Cardiac muscle cell (in vitro differentiated cells and primary cell): ENCODE measurements at places on chromosomes 1 and 21.

GRCh38 chr1:244054924-244055263, 3.8 kb downstream of the ZBTB18 start:
- peaks cover 7% of the 10 kb centered on the region for H3K36me3 ChIP-seq
- peaks cover 31% of the 10 kb centered on the region for H3K4me1 ChIP-seq
- H3K27ac ChIP-seq = no peak overlapping the region
- DNase-seq = no peak
- no peak overlapping the region for H3K4me3 ChIP-seq

GRCh38 chr1:227318853-227319607, 738 bp upstream of the CDC42BPA start:
- peak overlapping the region; percentile 85 for H3K27ac ChIP-seq
- peak overlapping the region; percentile 90 for H3K4me3 ChIP-seq
- H3K36me3 ChIP-seq = no peaks in the 10 kb centered on the region
- peaks cover 12% of the 10 kb centered on the region for H3K4me1 ChIP-seq
- no peaks in the 10 kb centered on the region for H3K27me3 ChIP-seq

DNA sequence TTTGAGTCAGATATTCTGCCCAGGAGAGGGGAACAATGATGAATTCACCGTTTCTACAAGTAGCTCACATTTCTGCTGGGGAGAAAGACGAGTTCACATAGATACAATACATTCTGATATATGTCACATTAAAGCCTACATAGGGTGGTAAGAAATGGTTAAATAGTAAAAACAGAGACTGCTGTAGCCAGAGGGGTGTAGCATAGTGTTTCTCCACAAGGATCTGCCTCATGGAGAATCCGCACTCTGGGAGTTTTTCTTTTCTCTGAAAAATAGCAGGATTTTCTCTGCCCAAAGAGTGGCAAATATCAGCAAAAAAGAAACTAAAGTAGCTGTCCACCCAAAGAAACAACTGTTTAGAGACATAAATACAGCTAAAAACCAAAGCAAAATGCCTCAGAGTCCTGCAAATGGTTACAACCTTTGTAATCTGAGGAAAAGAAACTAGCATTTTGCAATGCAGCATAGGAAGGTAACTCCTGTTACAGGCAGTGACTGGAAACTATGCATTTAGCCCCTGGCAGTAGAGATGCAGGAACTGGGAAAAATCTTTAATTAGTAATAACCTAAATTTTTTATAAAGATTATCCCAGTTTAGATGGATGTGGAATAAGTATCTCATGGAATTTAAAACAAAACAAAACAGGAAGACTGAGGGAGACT, 1126.7 kb upstream of the ADGRL2 start:
- no peaks in the 10 kb centered on the region for H3K36me3 ChIP-seq
- H3K4me3 ChIP-seq = no peak overlapping the region
- no peaks in the 10 kb centered on the region for H3K27me3 ChIP-seq
- no peak overlapping the region for H3K27ac ChIP-seq

DNA sequence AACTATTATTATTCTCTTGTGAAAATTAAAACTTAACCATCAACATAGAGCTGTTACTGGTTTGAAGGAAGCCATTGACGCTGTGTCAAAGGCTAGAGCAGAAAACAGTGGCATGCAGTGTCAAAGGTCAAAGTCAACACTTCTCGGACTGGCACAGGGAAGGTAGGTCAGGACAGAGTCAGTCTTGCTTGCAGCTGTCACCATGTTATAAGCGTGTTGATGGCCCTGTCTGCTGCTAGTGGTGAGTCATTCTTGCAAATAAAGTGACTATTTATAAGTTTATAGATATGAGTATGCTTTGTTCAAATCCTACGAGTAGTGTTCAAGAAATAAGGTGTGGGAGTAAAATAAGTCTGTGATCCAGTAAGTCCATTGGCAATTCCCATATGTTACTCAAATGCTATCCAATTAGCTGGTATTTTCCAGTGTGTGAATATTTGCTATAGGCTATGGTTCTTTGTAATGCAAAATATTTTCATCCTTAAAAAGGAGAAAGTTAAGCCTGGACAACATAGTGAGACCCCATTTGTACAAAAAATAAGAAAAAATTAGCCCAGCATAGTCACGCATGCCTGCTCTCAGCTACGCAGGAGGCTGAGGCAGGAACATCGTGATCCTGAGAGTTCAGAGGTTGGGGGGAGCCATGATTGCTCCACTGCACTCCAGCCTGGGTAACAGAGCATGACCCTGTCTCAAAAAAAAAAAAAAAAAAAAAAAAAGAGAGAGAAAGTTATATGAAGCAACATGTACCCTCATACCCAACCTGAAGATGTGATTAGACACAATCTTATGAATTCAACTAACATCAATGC, 26.3 kb upstream of the TINAGL1 start:
- no peaks in the 10 kb centered on the region for H3K4me1 ChIP-seq
- H3K4me3 ChIP-seq = no peak overlapping the region
- peak; percentile 26 for DNase-seq
- no peaks in the 10 kb centered on the region for H3K27me3 ChIP-seq
- H3K36me3 ChIP-seq = no peaks in the 10 kb centered on the region
- H3K27ac ChIP-seq = no peak overlapping the region

DNA sequence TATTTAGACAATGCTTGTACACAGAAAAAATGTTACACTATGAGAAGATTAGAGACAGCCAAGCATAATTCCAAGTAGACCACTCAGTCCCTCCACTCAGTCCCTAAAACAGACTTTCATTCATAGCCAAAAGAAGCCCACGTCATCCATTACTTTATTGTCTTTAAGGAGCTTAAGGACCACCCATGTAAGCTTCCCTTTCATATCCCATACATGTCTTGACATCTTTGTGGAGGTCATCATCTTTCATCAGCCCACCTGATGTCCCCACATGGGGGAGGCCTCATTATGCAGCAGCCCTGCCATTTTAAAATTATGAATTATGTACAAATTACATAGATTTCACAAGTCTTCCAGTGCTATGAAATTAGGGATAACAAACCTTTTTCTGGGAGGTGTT, 92.6 kb upstream of the PALMD start:
- DNase-seq = no peak
- no peaks in the 10 kb centered on the region for H3K27me3 ChIP-seq
- H3K36me3 ChIP-seq = no peaks in the 10 kb centered on the region
- no peak overlapping the region for H3K27ac ChIP-seq

- H3K4me1 ChIP-seq = no peaks in the 10 kb centered on the region
- DNase-seq = peak; percentile 61
- no peaks in the 10 kb centered on the region for H3K27me3 ChIP-seq
- H3K27ac ChIP-seq = no peak overlapping the region
Observed at GRCh38 chr21:44846485-44847260, 26.8 kb downstream of the PTTG1IP start.

GRCh38 chr1:27773826-27774445, 917 bp downstream of the STX12 start:
- peak overlapping the region; percentile 88 for H3K4me3 ChIP-seq
- DNase-seq = peak; percentile 26
- peak overlapping the region; percentile 82 for H3K27ac ChIP-seq
- no peaks in the 10 kb centered on the region for H3K27me3 ChIP-seq
- H3K36me3 ChIP-seq = no peaks in the 10 kb centered on the region
- H3K4me1 ChIP-seq = no peaks in the 10 kb centered on the region

GRCh38 chr21:29195981-29196669, 65.7 kb downstream of the MAP3K7CL start:
- no peaks in the 10 kb centered on the region for H3K4me1 ChIP-seq
- H3K4me3 ChIP-seq = no peak overlapping the region
- H3K36me3 ChIP-seq = no peaks in the 10 kb centered on the region
- H3K27ac ChIP-seq = no peak overlapping the region
- no peak for DNase-seq

DNA sequence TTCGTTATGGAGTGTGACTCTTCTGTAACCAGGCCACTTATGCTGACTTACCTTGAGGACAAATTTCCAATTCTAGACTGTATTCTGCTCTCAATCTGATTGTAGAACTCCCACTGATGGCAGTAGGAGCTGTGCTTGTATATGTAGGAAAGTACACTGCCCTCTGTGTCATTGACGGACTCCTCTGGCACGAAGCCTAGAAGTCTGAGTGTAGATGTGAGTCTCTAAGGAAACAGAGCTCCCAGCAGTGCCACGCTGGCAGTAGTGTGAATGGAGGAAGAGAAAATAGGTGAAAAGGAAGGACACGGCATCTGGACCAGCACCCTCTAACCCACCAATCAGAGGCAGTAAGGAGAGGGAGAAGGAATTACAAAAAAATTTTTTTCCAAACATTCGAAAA, 130.4 kb upstream of the ADGRL2 start:
- DNase-seq = peak; percentile 90
- H3K27me3 ChIP-seq = no peaks in the 10 kb centered on the region
- no peak overlapping the region for H3K4me3 ChIP-seq
- no peaks in the 10 kb centered on the region for H3K36me3 ChIP-seq

DNA sequence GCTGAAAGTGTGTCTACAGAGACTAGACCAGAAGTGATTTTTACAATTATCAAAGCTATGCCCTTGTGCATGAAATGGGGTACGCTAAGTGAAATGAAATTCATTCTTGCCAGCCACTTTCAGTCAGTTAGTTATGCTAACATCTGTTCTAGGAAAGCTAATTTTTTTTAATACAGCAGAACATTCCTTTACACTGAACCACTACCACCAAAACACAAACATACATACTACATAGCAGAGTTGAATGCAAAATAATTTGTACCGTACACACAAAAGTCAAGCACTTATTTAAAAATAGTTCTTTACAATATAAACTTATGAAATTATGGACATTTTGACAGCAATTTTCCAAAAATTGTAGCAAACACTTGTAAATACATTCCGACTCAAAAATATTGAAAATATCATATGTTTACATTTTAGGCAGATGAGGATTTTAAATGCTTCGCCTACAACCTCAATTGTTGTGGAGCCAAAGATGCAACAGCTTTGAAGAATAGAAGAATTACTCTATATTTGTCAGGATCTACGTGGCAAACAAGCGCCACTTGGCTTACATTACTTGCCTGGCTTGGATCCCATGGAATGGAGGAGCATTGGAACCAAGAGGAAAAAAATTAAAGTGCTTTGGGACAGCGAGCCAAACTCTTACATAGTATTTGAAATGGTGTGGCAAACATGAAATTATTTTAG, 30.6 kb downstream of the WLS start:
- no peaks in the 10 kb centered on the region for H3K36me3 ChIP-seq
- peak overlapping the region; percentile 22 for H3K27ac ChIP-seq
- peaks cover 48% of the 10 kb centered on the region for H3K4me1 ChIP-seq
- DNase-seq = no peak

- H3K27me3 ChIP-seq = peaks cover 7% of the 10 kb centered on the region
- H3K27ac ChIP-seq = no peak overlapping the region
- H3K36me3 ChIP-seq = no peaks in the 10 kb centered on the region
Observed at GRCh38 chr21:36030581-36031189, 29.6 kb downstream of the SETD4 start.

- peaks cover 36% of the 10 kb centered on the region for H3K4me1 ChIP-seq
- no peak overlapping the region for H3K27ac ChIP-seq
- no peaks in the 10 kb centered on the region for H3K36me3 ChIP-seq
- no peak for DNase-seq
- H3K4me3 ChIP-seq = peak overlapping the region; percentile 99
- no peaks in the 10 kb centered on the region for H3K27me3 ChIP-seq
Observed at GRCh38 chr1:230068952-230069684, 2.1 kb downstream of the GALNT2 start.

GRCh38 chr1:66360285-66360724, 173.6 kb upstream of the SGIP1 start:
- H3K4me3 ChIP-seq = no peak overlapping the region
- no peak for DNase-seq
- H3K27me3 ChIP-seq = no peaks in the 10 kb centered on the region
- no peak overlapping the region for H3K27ac ChIP-seq

DNA sequence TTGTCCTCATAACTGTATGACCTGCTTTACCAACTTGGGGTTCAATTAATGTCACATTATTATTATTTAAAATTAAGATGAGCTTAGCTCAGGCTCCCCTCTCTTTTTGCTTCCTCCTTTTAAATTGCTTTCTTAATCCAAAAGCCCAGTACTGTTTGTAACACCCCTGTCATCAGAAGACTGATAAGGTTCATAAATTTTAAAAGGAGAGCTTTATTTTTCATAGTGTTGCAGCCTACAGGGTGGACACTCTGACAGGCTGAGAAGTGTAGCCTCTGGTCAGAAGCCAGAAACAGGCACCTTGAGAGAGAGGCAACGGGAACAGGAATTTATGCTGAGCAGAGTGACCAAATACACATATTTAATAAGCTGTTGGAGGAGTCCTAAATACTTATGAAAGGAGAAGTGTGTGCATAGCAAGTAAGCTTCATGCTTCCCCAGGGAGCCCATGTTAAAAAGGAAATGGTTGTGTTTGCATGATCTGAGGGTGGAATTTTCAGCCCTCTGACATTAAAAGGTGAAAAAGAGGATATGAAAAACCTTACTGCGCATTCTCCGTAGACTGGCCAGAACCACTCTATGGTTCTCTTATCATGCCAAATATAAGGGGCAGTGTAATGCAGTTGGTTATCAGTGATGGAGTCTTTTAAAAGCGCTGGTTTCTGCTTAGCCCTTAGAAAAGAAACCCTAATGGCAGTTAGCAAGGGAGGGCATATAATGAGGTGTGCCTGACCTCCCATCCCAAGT, 30.5 kb upstream of the FGGY start:
- H3K36me3 ChIP-seq = no peaks in the 10 kb centered on the region
- H3K27ac ChIP-seq = no peak overlapping the region
- no peaks in the 10 kb centered on the region for H3K4me1 ChIP-seq
- no peaks in the 10 kb centered on the region for H3K27me3 ChIP-seq
- peak; percentile 21 for DNase-seq
- no peak overlapping the region for H3K4me3 ChIP-seq

- H3K36me3 ChIP-seq = no peaks in the 10 kb centered on the region
- no peak overlapping the region for H3K27ac ChIP-seq
- no peak for DNase-seq
- H3K4me3 ChIP-seq = no peak overlapping the region
Observed at GRCh38 chr1:170707117-170707516, 43.2 kb downstream of the PRRX1 start.

- no peaks in the 10 kb centered on the region for H3K27me3 ChIP-seq
- no peaks in the 10 kb centered on the region for H3K4me1 ChIP-seq
- no peak overlapping the region for H3K4me3 ChIP-seq
- no peaks in the 10 kb centered on the region for H3K36me3 ChIP-seq
- H3K27ac ChIP-seq = no peak overlapping the region
Observed at GRCh38 chr1:7253988-7254587, 468.8 kb downstream of the CAMTA1 start.

DNA sequence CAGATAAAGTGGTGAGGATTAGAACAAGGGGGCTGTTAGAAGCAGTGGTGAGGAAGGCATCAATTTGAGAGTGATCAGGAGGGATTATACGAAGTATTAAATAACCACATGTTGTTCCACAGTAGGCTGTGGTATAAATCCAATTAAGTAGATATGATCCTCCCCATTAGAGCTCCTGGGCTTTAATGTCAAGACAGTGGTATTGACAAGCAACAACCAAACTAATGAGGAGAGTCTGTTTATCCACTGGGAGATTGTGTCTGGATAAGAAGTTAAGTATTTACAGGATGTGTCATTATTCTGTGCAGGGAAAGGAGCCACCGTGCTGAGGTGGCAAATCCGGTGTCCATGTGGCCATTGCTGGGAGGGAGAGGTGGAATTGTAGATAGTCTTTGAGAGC, 5.8 kb downstream of the ACTN2 start:
- H3K36me3 ChIP-seq = no peaks in the 10 kb centered on the region
- H3K4me1 ChIP-seq = peaks cover 47% of the 10 kb centered on the region
- no peaks in the 10 kb centered on the region for H3K27me3 ChIP-seq
- DNase-seq = no peak
- no peak overlapping the region for H3K4me3 ChIP-seq

- H3K36me3 ChIP-seq = peaks cover 7% of the 10 kb centered on the region
- H3K4me3 ChIP-seq = no peak overlapping the region
- peaks cover 7% of the 10 kb centered on the region for H3K4me1 ChIP-seq
Observed at GRCh38 chr1:54047384-54048305, 5.4 kb downstream of the TMEM59 start.
